ENCODE measurements at places on chromosomes 5 and 9.

- no peak for DNase-seq
These were observed 180.4 kb upstream of the ACTBL2 start for GRCh38 chr5:57662991-57663390.

GRCh38 chr5:72647806-72648205, 140.6 kb upstream of the ZNF366 start:
- DNase-seq = no peak

GRCh38 chr5:153863951-153864350, 174.8 kb downstream of the FAM114A2 start:
- no peak for DNase-seq

DNA sequence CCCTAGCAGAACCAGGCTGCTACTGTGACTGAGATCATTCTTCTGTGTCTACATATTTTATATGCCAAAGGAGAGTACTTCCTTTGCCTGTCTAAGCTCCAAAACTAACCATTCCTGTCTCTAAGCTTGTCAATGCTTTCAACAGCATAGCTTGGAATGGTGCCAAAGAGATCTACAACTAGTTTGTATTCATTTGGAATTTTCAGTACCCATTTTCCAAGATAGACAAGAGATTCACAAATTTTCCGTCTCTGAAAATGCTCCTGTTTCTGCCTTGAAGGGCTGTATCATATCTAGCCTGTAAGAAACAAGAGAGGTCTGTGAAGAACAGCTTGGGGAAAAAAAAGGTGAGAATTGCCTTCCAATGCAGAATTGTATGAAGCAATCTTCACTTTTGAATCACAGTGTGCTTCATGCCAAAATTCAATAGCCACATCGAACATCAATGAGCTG, 334.4 kb upstream of the ACTBL2 start:
- DNase-seq = peak; percentile 92
